Frontal cortex (tissue), 4 donors: ENCODE measurements at places on chromosomes 3 and 15. TPM values are rescaled to one million over a fixed set of nuclear protein-coding genes. Genes with fewer than 3 reads are reported as not detected.

- peak; percentile 29 for DNase-seq
Measured at GRCh38 chr3:10601151-10601856, 95.9 kb upstream of the ATP2B2 start.

DNA sequence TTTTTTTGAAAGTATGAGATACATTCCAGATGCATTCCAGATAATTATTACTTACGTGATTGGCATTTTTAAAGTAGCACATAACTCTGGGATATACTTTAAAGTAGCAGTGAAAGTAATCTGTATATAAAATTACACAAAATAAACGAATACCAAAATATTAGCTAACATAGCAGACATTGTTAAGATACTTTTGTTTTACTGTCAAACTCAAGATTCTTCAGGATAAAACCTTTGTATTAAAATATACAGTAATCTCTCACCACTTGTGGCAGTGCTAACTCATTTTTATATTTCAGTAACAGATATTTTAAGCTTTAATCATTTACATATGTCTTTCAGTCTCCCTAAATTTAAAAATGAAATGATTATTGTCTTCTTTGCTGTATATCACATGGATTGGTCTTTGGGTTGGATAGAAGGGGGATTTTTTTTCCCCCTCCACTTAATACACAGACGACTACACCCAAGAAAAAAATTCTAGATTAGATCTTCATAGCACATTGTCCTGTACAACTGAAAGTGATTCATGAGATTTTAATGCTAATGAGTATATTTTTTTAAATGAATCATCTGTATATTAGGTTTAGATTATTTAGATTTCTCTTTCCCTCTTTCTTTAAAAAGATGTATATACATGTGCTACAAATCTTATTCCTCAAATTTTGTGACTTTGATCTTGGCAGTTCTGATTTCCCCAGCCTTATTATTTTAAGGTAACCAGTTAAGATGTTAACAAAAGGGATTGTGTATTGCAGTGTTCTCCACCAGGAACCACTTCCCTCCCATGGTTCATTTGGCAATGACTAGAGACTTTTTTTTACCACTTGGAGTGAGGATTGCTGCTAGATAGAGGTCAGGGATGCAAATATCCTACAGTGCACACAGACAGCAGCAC lies 24.5 kb upstream of the EBLN2 start:
- DNase-seq, result no peak

- DNase-seq, result no peak
Measured at GRCh38 chr15:27899583-27900285, 199.4 kb downstream of the OCA2 start.

DNA sequence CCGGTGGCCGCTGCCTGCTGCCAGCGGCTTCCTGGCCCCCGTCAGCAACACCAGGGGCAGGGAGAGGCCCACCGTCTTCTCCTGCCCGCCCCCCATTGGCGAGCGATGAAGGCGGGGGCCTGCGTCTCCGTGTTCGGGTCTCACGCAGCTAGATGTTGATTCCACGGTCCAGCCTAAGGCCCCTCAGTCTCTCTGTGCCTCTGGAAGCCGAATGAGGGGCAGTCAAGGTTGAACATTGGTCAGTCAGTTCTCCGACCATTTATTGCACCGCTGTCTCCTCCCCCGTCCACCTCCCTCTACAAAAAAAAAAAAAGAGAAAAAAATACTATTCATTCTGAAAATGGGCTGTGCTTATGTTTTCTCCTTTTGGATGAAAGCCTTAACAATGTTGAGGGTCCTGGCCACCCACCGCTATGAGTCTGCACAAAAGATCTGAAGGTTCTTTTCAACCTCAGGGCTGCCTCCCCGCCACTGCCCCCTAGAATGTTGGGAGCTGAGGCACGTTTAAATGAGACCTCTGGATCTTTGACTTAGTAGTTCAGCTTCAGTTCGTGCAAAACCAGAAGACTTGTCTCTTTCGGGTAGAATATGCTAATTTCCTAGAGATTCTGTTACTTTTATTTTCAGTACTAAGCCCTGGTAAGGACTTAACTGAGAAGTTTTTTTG lies 736 bp downstream of the IREB2 start:
- DNase-seq, result no peak

DNA sequence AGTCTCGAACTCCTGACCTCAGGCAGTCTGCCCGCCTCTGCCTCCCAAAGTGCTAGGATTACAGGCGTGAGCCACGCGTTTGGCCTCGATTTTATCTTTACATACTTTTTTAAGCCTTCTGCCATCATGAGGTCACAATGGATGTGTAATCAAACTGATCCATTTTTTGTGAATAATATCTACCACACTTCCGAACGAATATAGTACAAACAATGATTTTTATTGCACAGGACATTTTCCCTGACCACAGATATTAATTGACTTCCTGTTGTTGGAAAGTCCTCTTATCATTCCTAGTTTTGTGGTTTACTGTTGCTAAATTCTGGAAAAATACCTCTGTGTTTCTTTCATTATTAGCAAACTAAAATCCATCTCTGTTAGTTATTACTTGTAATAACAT lies 68.9 kb downstream of the MINDY2 start:
- no peak for DNase-seq

GRCh38 chr15:62886431-62887071 lies 156.0 kb upstream of the TPM1 start:
- DNase-seq, result no peak

DNA sequence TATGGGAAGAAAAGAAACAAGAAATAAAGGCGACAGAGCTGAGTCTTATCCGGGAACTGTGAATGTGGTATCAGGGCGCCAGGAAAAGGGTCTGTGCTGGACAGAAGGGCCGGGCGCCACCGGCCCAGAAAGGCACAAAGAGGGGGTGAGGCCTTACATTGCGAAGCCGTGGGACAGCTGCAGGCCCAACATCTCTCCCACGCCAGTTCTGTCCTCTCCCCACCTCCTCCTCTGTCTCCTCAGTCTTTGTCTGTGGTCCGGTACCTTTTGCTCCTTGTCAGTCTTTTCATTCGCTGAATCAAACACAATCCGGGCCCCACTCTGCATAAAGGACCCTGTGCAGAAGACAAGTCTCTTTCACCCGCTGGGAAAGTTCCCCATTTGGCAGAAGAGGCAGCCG lies 81.8 kb downstream of the LRIG1 start:
- DNase-seq, result no peak

- DNase-seq, result no peak
Measured at GRCh38 chr3:191502583-191502982, 41.6 kb downstream of the PYDC2 start.

Gene CCR3
- total RNA-seq, result not detected

- no peak for DNase-seq
Measured at GRCh38 chr3:25339225-25339624, 88.8 kb upstream of the RARB start.
